ENCODE measurements at places on chromosomes 16 and 17.

- no peaks in the 10 kb centered on the region for H3K36me3 ChIP-seq
- no peak for DNase-seq
Observed at GRCh38 chr16:54145881-54146280, 140.7 kb downstream of the IRX3 start.

- H3K36me3 ChIP-seq = no peaks in the 10 kb centered on the region
- no peak overlapping the region for H3K27ac ChIP-seq
- H3K4me3 ChIP-seq = no peak overlapping the region
- no peak for DNase-seq
- no peaks in the 10 kb centered on the region for H3K27me3 ChIP-seq
Observed at GRCh38 chr16:64339052-64339770, 782.7 kb downstream of the CDH11 start.

- H3K4me3 ChIP-seq = no peak overlapping the region
- peaks cover 58% of the 10 kb centered on the region for H3K36me3 ChIP-seq
- no peak overlapping the region for H3K27ac ChIP-seq
- no peaks in the 10 kb centered on the region for H3K27me3 ChIP-seq
Observed at GRCh38 chr16:2596747-2597559, 59.1 kb downstream of the PDPK1 start.

- H3K27me3 ChIP-seq = no peaks in the 10 kb centered on the region
- no peak for DNase-seq
- no peak overlapping the region for H3K4me3 ChIP-seq
- no peaks in the 10 kb centered on the region for H3K4me1 ChIP-seq
- H3K27ac ChIP-seq = no peak overlapping the region
Observed at GRCh38 chr17:61362396-61362795, 37.2 kb upstream of the TBX2 start.

- no peak overlapping the region for H3K4me3 ChIP-seq
- no peak for DNase-seq
- H3K27ac ChIP-seq = no peak overlapping the region
- no peaks in the 10 kb centered on the region for H3K27me3 ChIP-seq
- no peaks in the 10 kb centered on the region for H3K4me1 ChIP-seq
- H3K36me3 ChIP-seq = no peaks in the 10 kb centered on the region
Observed at GRCh38 chr16:15477802-15478201, 43.4 kb downstream of the BMERB1 start.

GRCh38 chr17:75848523-75849278 is 4.5 kb upstream of the UNC13D start:
- peaks cover 55% of the 10 kb centered on the region for H3K36me3 ChIP-seq
- no peak for DNase-seq
- peak overlapping the region; percentile 68 for H3K27ac ChIP-seq

DNA sequence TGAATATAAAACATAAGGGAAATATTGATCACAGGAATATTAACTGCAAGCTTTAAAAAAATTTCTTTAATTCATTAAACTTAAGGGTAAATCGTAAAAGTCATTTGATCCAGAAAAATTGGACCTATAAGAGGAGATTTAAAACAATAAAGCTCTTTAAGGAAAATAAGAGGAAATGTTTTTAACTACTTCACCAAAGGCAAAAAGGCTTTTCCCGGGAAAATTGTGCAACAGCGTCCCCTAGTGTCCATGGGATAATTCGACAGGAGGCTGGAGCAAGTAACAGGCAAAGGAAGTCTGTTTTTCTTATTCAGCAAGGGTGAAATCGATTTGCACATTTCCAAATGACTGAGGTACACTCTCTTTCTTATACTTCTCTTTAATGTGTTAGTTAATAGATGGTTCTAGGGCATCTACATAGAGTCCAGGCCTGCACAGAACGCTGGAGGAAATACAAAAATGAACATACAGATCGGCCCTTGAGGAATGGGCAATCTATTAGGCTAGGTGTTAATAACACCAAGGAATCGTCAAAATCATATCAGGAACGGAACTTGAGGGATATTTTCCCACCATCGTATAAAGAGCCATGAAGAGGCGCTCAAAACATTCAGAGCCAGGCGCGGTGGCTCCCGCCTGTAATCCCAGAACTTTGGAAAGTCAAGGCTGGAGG is 61.4 kb downstream of the ZNF18 start:
- no peak overlapping the region for H3K4me3 ChIP-seq
- DNase-seq = peak; percentile 13
- no peaks in the 10 kb centered on the region for H3K4me1 ChIP-seq
- H3K27ac ChIP-seq = no peak overlapping the region
- H3K36me3 ChIP-seq = no peaks in the 10 kb centered on the region
- no peaks in the 10 kb centered on the region for H3K27me3 ChIP-seq

- DNase-seq = no peak
- H3K4me3 ChIP-seq = no peak overlapping the region
- no peaks in the 10 kb centered on the region for H3K27me3 ChIP-seq
- no peaks in the 10 kb centered on the region for H3K36me3 ChIP-seq
- no peak overlapping the region for H3K27ac ChIP-seq
- peaks cover 5% of the 10 kb centered on the region for H3K4me1 ChIP-seq
Observed at GRCh38 chr16:74711938-74712337, 11.3 kb upstream of the MLKL start.

- H3K27ac ChIP-seq = no peak overlapping the region
- H3K4me1 ChIP-seq = no peaks in the 10 kb centered on the region
- DNase-seq = no peak
- peaks cover 4% of the 10 kb centered on the region for H3K36me3 ChIP-seq
- peaks cover 2% of the 10 kb centered on the region for H3K27me3 ChIP-seq
- no peak overlapping the region for H3K4me3 ChIP-seq
Observed at GRCh38 chr17:29557085-29557738, 9.6 kb downstream of the ABHD15 start.

DNA sequence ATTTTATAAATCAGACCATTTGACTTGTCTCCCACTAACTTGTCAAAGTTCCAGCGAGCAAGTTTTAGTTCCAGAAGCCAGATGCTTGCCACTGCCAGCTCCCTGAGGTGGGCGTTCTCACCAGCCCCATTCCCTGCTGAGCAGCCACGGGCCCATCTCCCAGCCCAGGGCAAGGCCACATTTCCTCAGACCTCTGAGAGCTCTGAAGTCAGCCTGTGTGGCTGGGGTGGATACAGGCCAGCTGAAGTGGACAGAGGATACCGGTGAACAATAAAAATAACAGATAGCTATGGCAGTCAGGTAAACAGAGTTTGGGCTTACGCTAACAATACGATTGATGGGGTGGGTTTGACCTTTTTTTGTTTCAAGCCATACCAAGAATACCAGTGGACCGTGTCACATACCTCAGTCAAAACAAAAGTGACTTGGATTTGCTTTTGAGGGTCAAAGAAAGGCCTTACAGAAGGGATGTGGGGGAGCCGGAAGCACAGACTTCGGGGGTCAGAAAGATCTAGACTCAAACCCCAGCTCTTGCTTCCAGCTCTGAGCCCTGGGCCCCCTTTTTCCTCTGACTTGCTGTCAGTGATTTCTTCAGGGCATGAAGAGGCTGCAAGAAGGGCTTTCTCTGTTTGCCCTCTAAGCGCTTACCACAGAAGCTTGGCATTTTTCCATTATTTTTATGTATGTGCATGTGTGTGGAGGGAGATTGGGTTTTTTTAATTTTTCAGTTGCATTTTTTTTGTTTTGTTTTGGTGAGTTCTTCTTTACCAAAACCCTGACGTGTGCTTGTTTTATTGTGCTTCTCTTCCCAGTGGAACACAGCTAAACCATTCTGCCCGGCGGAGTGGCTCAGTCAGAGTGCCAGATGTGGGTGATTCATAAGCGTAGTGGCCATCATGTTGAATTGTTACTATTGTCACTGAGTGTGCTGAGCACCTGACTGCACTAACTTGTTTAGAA is 109.9 kb downstream of the GNAO1 start:
- H3K36me3 ChIP-seq = no peaks in the 10 kb centered on the region
- DNase-seq = no peak
- H3K27ac ChIP-seq = no peak overlapping the region

DNA sequence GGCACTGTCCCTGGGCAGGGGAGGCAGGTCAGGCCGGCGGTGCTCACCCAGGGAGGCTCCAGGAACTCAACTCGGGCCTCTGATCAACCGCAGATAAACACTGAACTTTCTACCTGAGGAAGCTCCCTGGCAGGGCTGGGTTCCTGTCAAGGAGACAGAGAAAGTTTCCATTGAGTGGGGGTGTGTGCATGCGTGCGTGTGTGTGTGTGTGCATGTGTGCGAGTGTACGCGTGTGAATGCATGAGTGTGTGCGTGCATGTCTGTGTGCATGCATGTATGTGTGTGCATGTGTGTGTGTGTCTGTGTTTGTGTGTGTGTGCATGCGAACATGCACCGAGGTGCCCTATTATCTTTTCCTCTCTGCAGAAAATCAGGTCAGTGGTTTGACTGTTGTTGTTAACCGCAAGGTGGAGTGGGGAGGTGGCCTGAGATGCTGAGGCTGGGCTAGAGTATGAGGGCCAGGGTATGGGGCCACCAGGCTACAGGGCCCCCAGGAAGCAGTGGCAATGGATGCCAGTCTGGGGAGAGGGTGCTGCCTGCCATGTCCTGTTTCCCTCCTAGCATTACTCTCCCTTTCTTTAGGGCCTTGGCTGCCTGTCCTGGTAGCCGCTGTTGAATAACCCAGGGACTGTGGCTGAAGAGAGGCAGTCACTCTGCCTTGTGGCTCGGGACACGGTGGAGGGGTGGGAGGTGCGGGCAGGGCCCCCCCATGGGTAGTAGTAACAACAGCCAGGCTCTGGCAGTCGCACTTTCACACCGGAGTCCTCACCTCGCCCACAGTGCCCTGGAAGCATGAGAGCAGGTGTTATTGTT is 24.0 kb downstream of the CCR7 start:
- peak; percentile 73 for DNase-seq
- peaks cover 94% of the 10 kb centered on the region for H3K4me1 ChIP-seq
- H3K27me3 ChIP-seq = no peaks in the 10 kb centered on the region
- peak overlapping the region; percentile 89 for H3K27ac ChIP-seq
- H3K36me3 ChIP-seq = no peaks in the 10 kb centered on the region
- no peak overlapping the region for H3K4me3 ChIP-seq

DNA sequence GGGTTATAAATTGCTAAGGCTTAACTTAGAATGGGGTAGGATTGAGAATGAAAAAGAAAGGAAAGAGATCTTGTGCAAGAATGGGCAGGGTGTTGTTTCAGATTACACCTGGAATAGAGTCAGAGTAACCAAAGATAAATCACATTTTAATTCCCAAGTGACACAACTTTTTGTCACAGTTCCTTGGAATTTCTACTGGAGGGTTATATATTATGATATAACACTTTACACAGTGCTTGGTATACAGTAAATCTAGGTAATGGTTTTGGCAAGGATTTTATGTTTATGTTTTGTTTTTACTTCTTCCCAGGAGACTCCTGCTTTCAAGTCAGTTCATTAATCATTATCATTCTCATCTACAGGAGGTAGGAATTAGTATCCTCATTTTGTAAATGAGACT is 115.7 kb upstream of the KCNJ16 start:
- peaks cover 3% of the 10 kb centered on the region for H3K4me1 ChIP-seq
- no peak overlapping the region for H3K4me3 ChIP-seq
- no peak for DNase-seq
- H3K36me3 ChIP-seq = no peaks in the 10 kb centered on the region
- H3K27ac ChIP-seq = no peak overlapping the region
- no peaks in the 10 kb centered on the region for H3K27me3 ChIP-seq

DNA sequence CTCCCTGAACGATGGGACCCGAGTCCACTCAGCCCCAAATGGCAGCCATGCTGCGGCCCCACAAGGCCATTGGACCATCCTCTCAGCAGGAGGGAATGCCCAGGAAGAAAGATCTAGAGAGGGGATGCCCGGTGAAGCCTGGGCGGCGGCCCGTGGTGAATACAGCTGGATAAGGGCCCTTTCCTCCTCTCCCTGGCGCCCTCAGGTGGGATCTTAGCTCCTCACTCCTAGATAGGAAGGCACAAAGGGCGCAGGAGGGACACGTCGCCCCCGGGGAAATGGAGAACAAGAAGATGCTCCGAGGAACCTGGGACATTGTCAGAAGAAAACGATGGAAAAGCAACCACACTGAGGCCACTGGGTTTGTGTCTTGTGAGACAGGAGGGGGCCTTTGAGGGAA is 2.5 kb downstream of the CD300C start:
- no peaks in the 10 kb centered on the region for H3K36me3 ChIP-seq
- H3K4me1 ChIP-seq = no peaks in the 10 kb centered on the region
- DNase-seq = no peak
- H3K27ac ChIP-seq = no peak overlapping the region
- no peak overlapping the region for H3K4me3 ChIP-seq
- H3K27me3 ChIP-seq = peaks cover 3% of the 10 kb centered on the region

GRCh38 chr16:35562471-35562870 is 2103.1 kb downstream of the TP53TG3F start:
- H3K27ac ChIP-seq = no peak overlapping the region
- no peak overlapping the region for H3K4me3 ChIP-seq
- DNase-seq = no peak
- H3K27me3 ChIP-seq = no peaks in the 10 kb centered on the region
